ENCODE measurements at places on chromosomes 16 and 17.

DNA sequence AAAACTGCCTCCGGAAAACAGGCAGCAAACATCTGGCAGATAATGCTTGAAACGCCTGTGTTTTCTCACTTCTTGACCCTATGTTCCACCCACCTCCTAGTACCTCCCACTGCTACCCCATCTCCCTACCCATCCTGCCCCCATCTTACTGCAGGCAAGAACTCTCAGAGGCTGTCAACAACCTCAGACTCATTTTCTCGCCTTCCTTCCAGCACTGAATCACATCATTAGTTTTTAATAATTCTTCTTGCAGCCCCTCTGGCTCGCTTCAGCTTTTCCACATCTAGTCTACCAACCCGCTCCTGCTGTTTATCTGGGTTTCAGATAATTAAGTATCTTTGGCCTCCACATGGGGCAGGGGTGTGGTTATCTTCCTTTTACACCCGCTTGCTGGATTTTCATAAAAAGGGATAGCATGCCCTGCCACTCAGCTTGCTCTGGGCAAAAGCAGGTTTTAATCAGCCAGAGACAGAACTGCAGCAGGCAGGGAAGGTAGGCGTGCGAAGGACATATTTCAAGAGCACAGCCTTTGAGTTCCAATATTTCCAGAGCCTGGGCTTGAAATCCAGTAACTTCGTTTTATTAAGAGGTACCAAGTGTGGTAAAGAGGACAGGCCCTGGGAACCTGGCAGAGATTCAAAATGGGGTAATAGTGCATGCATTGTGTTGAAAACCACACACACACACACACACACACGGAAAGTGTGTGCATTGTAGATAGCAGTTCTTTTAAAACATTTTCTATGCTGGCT is 87.5 kb downstream of the BMERB1 start:
- no peak for DNase-seq

DNA sequence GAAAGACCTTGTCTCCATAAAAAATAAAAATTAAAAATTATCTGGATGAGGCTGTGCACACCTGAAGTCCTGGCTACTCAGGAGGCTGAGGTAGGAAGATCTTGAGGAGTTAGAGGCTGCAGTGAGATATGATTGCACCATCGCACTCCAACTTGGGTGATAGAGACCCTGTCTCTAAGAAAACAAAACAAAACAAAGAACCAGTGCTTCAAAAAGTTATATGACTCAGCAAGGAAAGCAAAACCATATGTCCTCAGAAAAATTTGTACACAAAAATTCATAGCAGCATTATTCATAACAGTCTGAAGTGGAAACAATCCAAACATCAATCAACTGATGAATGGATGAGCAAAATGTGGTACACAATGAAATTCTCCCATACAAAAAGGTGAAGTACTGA is 48.9 kb downstream of the SLFN5 start:
- peak; percentile 40 for DNase-seq

DNA sequence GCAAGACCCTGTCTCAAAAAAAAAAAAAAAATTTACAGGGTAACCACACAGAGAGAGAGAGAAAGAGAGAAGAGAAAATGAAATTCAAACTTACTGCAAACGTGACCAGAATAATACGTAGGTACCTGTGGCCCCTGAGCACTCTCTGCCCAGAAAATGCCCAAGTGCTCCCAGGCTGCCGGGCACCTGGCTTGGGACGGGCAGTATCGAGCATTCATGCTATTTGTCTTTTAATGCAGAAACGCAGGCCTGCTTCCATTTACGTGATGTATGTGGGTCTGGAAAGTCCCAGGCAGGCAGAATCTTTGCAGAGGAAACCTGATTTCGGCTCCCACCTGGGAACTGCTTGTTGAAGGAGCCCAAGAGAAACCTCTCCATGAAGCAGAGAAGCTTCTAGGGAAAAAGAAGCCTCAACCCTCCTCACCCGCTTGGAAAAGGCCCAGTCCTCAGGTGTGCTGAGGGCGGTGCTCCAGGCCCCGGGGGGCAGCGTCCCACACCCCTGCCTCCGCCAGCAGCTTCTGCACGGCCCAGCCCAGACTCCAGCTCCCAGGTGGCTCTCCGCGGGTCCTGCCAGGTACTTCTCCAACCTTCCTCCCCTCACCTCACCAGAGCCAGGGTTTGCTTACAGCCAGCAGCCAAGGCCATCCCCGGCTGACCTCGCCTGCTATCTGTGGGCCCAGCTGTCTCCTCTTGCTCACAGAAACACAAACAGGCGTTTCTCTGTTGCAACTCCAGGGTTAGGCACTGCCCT is 14.0 kb downstream of the RPH3AL start:
- no peak for DNase-seq

GRCh38 chr16:5488581-5488980 is 391.0 kb upstream of the EEF2KMT start:
- DNase-seq, result no peak

DNA sequence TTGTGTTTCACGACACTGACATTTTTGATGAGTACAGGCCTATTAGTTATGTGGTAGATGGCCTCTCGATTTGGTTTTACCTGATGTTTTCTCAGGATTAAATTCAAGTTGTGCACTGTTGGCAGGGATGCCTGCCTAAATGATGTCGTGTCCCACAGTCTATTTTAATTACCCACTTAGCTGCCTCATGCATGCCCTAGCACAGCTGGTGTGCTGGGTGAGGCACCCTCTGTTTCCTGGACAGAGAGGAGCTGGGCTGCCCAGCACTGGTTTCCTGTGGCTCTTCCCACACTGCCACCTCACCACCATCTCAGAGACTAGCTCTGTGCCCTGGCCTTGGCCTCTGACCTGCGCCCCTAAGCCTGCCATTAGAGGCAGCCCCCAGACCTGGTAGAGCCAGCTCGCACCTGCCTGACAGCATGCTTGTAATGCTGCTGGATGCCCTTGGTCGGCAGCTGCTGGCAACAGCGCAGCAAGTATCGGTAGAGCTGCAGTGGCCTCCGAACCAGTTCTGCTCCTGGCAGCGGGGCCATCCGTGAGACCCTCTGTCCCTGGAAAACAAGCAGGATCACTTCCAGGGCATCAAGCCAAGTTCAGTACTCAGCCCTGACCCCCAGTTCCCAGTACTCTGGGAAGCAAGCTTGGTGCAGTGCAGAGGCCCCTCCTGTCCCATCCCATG is 10.9 kb downstream of the LYRM9 start:
- DNase-seq, result no peak

DNA sequence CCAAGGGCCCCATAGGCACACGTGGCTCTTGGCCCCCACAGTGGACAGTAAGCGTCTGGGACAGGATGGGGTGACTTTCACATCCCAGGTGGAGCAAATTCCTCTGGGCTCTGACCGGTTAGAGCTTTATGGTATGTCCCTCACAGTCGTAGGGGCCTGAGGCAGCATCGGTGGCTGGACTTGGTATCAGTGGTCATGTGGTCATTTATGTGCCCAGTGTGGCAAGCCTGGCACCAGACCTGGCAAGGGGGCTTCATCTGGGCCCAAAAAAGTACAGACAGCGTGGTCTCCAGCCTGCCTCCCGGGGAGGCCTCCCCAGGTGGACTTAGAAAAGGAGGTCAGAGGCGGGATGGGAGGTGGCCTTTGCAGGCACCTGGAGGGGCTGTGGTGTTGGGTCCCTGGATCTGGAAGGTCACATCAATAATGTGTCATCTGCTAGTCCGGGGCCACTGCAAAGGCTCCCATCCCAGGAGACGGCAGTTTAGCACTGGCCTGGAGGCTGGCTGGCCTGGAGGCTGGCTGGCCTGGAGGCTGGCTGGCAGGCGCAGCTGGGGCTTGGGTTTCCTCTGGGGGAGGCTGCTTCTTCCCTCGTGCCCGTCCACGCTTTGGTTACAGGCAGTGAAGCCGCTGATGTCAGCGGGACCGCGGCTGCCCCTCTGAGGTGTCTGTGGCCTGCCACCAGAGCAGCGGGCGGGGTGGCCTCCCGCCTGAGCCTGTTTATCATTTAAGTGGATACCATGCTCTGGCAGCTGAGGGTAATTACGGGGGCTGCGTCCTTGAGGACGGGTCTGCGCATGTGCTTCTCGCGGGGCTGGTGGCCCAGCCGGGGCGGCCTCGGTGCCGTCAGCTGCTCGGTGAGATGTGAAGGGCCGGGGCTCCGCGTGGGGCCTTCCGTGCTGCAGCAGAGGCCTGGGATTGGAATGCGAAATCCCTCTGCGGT is 20.7 kb upstream of the CBX4 start:
- no peak for DNase-seq

DNA sequence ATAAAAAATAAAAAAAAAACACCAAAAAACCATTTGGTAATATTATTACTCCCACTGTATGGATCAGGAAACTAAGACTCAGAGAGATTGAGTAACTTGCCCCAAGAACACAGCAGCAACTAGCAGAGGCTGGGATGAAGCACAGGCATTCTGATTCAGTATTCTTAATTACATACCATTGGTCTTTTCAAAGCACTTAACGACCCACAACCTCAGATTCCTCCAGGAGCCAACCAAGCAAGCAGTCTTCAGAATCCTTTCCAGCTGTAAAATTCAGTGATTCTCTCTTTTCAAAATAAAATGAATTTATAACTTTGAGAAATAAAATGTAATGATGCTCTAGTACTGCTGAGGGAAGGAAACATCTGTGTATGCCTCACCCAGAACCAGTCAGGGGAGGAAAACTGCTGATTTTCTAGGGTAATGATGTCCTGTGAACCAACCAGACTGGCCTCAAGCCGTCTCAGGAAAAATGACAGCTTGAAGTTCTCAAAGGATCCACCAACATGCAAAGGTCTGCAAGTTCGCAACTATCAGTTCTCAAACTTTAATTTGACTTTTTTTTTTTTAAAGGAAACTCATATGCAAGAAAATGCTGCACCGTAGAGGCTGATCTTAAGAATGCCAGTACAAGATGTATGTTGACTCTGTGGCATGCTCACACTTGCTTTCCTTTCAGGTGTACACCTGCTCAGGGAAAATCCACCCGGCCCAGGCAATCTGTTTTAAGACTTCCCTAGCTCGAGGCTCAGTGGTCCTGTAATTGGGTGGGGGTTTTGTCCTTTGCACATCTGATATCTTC is 9.0 kb downstream of the CUEDC1 start:
- DNase-seq, result peak; percentile 55

- DNase-seq, result no peak
Measured at GRCh38 chr17:63557416-63557815, 7.1 kb downstream of the DCAF7 start.

- DNase-seq, result no peak
Measured at GRCh38 chr17:47853616-47854015, 2.7 kb upstream of the SP6 start.

GRCh38 chr17:35521150-35521549 is 16.3 kb downstream of the SLFN12L start:
- DNase-seq, result no peak

- DNase-seq, result no peak
Measured at GRCh38 chr16:89047331-89048089, 46.1 kb upstream of the ACSF3 start.

- DNase-seq, result peak; percentile 68
Measured at GRCh38 chr17:16353317-16354174, at the start of gene CENPV. TSS of gene CENPV (minus strand) at chr17:16353469. CDS start at chr17:16353436, 33 bp downstream.

DNA sequence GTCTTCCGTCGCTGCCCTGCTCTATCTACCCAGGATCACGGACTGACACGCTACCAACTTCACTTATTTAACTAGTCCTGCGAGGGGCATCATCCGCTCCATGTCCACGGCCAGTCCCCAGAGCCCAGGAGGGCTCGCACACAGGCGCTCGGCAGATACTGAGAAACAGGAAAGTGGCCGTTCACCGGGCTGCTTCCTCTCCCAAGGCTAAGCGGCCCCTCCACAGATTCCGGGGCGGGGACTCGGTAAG is 388 bp downstream of the OXLD1 start:
- DNase-seq, result no peak

DNA sequence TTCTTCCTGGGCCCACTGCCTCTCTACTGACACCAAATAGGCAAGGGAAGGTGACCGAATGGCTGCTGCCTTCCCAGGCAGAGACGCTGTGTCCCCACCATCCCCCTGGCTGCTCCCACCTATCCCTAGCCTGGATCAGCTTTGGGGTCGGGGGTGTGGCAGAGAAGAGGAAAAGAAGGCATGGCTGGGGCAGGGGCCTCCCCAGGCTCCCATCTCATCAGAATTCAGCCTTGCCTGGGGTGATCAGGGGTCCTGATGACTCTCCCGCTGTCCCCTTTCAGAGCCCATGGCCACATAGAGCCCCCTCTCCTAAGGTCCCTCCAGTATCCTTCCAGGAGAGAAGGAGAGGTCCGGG is 665 bp downstream of the PLXDC1 start:
- no peak for DNase-seq

GRCh38 chr16:47320546-47321310 is 140.1 kb downstream of the ITFG1 start:
- DNase-seq, result peak; percentile 53

- DNase-seq, result no peak
Measured at GRCh38 chr17:68759002-68759342, 157.8 kb upstream of the FAM20A start.

- no peak for DNase-seq
Measured at GRCh38 chr17:74918906-74919305, 4.1 kb downstream of the USH1G start.

DNA sequence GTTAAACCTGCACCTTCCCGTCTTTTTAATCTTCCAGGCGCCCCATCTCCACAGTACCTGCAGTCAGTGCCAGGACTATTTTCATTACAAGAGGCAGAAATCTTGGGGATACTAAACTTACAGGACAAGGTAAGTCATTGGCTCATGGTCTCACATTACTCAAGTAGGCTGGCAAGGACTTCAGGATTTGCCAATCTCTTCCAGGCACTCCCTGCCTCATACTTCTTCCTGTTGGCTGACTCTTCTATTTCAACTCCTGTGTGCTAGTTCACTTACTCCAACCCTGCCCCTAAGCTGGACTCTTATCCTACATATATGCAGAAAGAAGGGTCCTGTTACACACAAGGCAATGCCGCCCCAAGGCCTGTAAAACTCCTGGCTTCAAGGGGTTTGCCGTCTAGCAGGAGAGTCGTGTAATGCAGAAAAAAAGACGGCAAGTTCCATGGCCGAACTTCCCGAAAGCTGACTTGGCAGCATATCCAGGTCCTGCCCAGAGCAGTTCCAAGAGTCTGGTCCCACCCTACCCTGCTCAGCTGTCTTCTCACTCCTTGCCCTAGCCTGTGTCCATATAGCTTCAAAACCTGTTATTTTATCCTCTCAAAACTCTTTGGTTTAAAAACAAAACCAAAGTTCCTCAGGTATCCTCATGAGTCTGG is 14.8 kb downstream of the ERN1 start:
- peak; percentile 30 for DNase-seq

DNA sequence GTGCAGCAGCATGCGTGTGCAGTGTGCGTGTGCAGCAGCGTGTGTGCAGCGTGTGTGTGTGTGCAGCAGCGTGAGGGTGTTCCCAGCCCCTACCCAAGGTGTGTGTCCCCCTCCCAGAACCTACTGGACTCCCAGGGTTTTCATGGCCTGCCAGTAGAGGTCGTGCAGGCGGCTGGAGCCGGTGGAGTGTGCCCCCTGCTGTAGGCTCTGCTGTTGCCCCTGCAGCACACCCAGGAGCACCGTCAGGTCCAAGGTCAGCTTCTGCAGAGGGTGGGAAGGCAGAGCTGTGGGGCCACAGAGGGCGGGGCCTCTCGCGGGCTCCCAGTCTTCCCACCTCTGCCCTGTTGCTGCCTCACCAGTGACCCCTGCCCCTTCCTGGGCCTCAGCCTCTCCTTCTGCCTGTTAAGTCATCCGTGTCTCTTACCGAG is 14.9 kb downstream of the MYBBP1A start:
- no peak for DNase-seq

Data from ELR (cell line).